Stimulated activated CD8-positive, alpha-beta memory T cell treated with anti-CD3 and anti-CD28 coated beads, Interleukin-4, amount 100 ng/mL, for 4 hours (primary cell): ENCODE measurements at places on chromosomes 13 and 19.

DNA sequence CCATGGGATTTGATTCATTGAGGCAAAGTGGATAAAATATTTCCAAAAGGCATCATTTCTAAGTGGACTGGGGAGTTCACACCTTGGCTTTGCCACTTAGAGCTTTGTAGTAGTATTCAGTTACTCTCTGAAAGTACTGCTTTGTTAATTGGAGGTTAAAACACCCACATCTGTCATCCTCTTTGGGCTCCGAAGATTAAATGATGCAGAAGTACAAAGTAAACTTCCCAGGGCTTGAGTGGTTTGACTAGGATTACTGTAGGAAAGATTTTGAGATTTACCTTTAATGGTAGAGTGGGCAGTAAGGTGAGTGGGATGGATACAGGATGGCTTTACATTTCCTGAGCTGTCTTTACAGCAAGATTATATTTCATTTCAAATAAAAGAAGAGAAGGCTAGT lies 42.4 kb downstream of the WASF3 start:
- no peak for DNase-seq

DNA sequence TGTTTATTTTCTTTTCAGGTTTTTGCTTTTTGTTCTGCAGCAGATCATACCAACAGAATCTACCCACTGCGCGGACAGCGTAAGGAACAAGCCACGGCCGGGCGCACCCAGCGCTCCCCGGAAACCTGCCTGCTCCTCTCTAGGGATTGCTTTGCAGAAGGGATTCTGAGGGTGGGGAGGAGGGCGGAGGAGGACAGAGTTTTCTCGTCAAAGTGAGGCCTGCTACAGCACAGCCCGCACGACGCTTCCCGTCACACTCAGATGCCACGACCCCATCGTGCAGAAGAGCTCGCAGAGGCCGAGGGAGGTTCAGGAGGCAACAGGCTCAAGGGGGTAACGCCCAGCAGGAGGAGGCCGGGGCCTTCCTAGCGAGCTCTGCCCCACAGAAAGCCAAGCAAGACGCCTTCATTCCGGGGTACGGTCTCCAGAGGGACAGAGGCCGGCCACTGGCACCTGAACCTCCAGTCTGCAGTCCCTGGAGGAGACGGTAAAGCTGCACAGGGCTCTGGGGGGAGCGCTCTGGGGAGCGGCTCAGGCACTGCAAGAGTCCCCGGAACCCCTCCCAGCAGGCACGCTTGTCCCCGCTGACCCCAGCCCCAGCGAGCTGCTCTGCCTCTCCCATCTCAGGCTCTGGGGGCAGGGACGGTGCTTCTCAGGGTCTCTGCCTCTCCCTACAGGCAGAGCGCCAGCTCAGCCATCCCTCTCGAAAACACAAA lies 6.9 kb downstream of the REXO1 start:
- DNase-seq: no peak

DNA sequence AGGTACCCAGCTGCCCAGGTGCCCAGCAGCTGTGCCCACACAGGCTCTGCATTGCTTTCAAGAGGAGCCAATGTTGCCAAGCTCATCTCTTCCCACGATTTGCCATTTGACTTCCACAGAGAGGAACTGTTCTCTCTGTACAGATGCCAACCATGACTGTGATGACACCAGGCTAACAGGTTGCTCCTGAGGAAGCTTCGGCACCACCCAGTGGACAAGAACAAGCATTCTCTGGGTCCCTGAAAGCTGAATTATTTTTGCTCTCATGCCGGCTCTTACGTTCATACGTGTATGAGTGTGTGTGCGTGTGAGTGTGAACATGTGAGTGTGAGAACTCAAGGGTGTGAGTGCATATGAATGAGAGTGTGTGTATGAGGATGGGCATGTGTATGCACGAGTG lies 535.2 kb downstream of the LIG4 start:
- DNase-seq: no peak

DNA sequence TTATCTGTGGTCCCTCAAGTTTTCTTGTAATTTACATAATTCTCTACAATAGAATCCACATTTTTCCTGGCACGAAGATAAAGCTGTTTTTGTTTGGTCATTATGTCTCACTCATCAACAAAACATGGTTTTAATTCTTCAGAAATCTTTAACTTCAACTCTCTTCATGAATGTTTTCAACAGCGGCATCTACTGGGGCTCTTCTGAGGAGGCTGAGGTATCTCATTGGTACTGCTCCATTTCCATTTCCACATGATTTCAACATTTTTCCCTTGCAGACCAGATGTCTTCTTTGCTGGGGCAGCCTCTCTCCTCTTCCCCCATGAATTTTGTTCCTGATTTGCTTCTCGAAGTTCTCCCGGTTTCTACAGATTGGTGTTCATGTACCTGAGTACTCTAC lies 5.8 kb upstream of the KBTBD7 start:
- no peak for DNase-seq

DNA sequence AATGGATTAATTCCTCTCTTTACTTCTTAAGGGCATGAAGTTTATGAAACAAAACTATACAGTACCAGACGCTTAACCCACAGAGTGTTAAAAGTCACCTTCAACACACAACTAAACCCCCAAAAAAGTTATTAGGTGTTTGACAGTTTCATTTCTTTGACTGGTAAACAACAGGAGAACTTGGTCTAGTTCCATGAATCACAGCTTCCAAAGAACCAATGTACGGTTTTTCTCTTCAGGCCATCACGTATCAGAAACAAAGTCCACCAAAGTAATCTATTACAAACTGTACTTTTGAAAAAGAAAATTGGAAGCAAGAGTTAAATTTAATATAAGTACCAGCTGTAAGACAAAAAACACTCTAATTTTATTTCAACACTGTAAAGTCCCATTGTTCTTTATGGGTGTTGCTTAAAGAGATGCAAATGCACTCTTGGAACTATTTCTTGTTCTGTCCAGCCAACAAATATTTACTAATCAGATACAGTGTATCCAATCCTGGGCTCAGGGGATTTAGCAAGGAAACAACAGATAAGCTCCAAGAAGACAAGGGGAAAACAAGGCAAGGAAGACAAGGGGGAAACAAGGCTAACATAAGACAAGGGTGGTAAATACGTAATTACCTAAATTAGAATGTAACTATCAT lies 149.2 kb downstream of the ABCC4 start:
- no peak for DNase-seq

DNA sequence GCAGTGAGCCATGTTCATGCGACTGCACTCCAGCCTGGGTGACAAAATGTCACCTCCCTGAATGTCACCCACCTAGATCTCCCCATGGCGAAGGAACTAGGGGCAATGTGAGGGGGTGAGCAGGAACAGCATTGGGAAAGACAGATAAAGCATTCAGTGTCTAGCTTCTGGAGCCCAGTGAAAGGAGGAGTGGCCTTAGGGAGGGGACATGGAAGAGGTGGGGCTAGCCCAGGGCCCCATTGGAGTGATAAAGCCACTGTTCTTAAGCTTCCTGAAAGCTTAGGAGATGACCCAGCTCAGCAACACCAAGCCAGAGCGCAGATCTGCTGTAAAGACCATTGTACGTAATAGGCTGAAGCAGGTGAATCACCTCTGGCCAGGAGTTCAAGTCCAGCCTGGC lies 13.0 kb upstream of the KCNN1 start:
- no peak for DNase-seq

GRCh38 chr13:35518337-35518946 lies 42.0 kb upstream of the MAB21L1 start:
- no peak for DNase-seq

- no peak for DNase-seq
Measured at GRCh38 chr13:66618702-66619101, 611.4 kb downstream of the PCDH9 start.

- no peak for DNase-seq
Measured at GRCh38 chr13:71327266-71327665, 539.7 kb downstream of the DACH1 start.

GRCh38 chr19:52935434-52935833 lies 12.2 kb upstream of the ZNF888 start:
- DNase-seq: no peak

GRCh38 chr13:60043262-60043661 lies 120.5 kb downstream of the DIAPH3 start:
- DNase-seq: no peak

DNA sequence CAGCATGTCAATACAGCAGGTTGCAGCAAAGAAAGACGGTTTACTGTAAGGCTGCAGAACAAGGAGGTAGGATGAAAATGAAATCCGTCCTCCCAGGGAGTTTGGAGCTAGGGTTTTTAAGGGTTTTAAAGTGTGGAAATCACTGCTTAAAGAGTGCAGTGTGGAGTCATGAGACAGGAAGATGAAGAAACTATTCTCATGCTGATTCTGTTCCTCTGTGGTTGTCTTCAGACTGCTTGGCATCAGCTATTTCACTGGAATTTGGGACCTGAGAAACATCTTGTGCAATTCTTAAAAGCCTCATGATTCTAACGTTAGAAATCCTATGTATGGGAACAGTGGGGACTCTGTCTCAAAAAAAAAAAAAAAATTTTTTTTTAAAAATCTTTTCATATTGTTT lies 11.4 kb downstream of the ZNF331 start:
- no peak for DNase-seq

GRCh38 chr19:56146904-56147303 lies 5.8 kb downstream of the ZNF444 start:
- DNase-seq: no peak

GRCh38 chr19:55176076-55176475 lies 4.0 kb downstream of the SYT5 start:
- no peak for DNase-seq

DNA sequence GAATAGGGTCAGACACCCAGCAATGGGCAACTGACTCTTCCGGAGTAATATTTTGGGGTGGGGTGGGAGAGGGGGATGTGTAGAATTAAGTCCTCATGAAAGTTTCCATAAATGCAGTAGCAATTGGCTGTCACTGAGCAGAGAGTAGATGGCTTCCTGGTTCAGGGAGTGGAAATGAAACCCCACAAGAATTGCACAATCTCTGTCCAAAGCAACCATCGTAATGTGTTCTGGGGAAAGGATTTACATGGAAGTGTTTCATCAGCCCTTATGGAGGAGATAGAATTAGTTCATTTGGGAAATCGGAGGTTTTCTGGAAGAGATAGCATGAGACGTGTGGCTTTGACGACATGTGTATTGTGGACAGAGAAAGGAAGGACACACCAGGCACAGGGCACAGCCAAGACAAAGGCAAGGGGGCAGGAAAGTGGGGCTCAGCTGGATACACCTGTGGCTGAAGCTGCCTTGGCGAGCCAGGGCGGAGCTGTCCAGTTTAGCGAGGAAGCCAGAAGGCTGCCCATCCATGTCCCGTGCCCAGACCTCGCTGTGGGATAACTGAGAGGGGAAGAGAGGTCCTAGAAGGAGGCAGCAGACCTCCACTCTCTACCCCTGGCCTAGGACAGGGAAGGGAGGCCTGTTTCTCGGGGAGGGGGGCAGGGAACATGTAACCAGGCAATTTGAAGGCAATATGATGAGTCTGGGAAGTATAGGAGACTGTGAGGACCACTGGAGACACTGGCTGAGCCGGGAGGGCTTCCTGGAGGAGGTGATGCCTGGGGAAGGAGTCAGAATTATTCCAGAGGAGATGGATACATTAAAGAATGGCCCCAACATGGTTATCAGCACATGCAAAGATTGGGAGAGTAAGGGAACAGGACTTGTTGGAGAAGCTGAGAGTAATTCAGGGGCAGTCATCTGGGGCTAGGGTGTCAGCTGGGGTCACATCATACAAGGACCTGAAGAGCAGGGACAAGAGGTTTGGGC lies 2.6 kb upstream of the CLEC4G start:
- DNase-seq: no peak

DNA sequence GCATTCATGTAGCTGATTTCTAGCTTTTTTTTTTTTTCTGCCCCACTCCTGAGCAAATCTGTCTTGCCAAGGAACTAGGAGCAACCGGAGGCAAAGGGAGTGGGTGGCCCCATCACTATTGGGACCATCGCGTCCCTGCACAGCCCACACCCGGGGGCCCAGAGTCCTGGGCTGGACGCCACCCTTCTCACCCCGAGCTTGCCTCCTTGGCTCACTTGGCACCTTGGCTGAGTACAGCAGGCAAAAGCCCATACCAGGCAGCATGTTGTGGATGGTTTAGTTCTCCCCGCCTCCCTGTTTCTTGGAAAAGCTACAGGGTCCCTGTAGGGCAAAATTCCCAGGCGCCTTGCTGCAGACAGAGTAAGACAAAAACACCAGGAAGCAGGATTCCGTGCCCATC lies 13.7 kb downstream of the SMIM24 start:
- DNase-seq: no peak

DNA sequence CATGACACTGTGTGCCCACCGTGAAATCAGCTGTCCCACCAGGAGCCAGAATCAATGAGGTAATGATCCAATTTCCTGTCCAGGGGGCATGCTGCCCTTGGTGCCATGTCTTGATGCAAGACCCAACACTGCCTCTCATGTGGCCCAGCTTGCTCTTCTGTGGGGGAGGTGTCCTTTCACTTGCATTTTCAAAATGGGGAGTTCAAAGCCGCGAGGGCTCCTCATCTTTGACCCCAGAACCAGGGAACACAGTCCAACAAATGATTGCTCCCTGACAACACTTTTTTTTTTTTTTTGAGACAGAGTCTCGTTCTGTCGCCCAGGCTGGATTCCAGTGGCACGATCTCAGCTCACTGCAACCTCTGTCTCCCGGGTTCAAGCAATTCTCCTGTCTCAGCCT lies 64.1 kb downstream of the FGF9 start:
- no peak for DNase-seq

GRCh38 chr13:88345171-88345847 lies 674.1 kb downstream of the SLITRK5 start:
- no peak for DNase-seq

GRCh38 chr19:6952956-6953355 lies 65.6 kb downstream of the ADGRE1 start:
- no peak for DNase-seq

DNA sequence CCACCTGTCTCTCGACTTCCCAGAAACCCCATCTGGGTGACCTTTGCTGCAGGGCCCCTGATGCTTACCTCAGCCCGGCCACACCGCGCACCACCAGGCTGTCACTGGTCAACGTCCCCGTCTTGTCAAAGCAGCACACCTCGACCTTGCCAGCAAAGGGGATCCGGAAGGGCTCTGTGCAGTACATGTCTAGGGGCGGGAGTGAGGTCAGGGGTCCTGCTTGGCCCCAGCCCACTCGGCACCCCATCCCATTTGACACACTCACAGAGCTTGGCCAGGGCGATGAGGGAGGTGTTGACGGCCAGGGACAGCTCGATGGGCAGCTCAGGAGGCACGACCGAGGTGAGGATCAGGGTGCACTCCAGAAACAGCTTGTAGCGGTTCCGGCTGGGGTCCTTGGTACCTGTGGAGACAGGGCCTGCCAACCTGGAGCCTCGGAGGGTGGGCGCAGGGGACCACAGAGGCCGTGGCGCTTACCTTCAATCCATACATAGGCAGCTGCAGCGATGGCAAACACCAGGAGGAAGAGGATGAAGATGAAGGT lies 8.4 kb downstream of the ATP13A1 start:
- no peak for DNase-seq

- DNase-seq: no peak
Measured at GRCh38 chr19:43811837-43812236, 9.6 kb upstream of the LYPD5 start.
